Natural killer cell (primary cell): ENCODE measurements at places on chromosomes 6 and 20. TPM values are rescaled to one million over a fixed set of nuclear protein-coding genes. Genes with fewer than 3 reads are reported as not detected.

Gene MCHR2
- total RNA-seq = not detected

Gene CD24
- total RNA-seq = 1.2 TPM

Gene DEFB124
- total RNA-seq = not detected

Gene BMP5
- not detected for total RNA-seq

Gene RAMACL
- 1.1 TPM for total RNA-seq

Gene MDFI
- total RNA-seq = not detected
